Stimulated activated CD8-positive, alpha-beta memory T cell treated with anti-CD3 and anti-CD28 coated beads, Interleukin-2, amount 100 ng/mL, for 1 hour (primary cell): ENCODE measurements at places on chromosomes 5 and 9.

DNA sequence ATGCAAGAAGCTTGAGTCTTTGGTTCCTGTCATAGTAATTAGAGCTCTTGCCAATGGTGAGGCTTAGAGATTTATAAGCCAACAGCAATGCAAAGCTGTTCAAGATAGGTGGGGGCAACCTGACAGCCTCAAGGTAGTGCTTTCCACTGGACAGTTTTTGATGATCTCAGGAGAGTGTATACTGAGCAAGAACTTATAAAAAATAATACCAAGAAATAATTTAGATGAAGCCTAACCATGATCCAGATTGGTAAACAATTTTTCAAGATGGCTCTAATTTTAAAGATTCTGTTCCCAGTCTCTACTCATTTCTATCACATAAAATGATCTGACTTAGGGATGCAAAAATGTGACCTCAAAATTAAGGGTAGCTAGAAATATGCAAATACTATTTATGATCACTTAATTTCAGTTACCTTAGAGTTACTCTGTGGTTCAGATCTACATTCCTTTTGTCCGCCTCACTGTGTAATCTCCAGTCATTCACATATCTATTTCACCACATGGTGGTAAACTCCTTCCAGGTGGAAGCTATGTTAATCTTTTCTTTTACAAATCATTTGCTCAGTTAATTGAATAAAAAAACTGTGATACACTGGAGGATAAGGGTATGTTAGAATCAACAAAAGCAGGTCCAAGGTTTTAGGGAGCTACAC, 1228.0 kb upstream of the C9orf72 start:
- no peak for DNase-seq

DNA sequence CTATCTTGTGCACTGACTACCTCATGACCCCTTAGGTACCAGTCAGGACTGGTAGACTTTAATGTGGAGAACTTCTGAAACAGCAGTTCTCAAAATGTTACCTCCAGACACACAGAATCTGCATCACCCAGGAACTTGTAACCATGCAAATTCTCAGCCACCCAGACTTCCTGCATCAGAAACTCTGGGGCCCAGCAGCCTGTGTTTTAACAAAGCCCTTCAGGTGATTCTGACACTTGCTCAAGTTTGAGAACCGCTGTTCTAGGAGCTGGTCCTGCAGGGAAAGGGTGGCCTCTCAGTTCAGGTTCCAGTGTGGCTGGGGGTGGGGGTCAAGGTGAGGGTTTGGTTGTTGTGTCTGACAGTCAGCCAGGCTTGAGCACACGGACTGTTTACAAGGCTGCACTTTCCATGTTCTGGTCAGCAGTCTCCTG, 28.4 kb downstream of the ZFP62 start:
- DNase-seq = no peak

- no peak for DNase-seq
Measured at GRCh38 chr5:96904054-96904931, 28.0 kb downstream of the ERAP2 start.

GRCh38 chr5:154406826-154407225, 39.0 kb upstream of the SAP30L start:
- DNase-seq = no peak

DNA sequence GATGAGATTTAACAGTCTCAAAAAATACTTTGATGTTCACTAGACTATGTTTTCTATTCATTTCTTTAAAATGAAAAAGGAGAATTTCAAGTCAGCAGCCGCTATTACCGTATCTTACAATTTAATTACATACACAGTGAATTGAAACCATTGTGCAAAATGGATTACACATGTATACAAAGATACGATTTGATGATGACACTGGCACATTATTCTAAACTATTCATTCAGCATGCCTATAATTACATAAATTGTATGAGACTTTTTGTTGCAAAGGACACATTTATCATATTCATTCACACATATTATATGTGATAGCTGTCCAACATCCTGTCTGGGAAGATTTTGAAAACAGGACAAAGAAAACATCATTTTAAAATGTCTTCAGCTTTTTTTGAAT, 118.3 kb upstream of the VCAN start:
- no peak for DNase-seq

DNA sequence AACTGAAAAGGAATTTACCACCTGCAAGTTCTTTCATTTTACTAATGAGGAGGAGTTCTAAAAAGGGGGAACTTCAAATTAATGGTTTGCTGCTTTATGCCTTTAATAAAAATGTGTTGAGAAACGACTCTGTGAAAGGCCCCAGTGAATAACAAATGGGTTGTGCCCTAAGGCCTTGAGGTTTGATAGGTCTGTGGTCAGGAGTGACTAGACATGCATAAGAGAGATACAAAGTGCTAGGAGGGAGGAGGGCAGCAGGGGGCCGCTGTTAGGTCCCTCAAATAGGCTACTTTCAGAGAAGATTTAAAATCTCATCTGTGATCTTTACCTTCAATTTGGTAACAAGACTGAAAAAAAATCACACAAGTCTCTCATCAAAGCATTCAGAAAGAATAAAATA, 58.3 kb downstream of the FAM81B start:
- no peak for DNase-seq

GRCh38 chr5:92544596-92544995, 1036.4 kb downstream of the NR2F1-AS1 start:
- DNase-seq = no peak

DNA sequence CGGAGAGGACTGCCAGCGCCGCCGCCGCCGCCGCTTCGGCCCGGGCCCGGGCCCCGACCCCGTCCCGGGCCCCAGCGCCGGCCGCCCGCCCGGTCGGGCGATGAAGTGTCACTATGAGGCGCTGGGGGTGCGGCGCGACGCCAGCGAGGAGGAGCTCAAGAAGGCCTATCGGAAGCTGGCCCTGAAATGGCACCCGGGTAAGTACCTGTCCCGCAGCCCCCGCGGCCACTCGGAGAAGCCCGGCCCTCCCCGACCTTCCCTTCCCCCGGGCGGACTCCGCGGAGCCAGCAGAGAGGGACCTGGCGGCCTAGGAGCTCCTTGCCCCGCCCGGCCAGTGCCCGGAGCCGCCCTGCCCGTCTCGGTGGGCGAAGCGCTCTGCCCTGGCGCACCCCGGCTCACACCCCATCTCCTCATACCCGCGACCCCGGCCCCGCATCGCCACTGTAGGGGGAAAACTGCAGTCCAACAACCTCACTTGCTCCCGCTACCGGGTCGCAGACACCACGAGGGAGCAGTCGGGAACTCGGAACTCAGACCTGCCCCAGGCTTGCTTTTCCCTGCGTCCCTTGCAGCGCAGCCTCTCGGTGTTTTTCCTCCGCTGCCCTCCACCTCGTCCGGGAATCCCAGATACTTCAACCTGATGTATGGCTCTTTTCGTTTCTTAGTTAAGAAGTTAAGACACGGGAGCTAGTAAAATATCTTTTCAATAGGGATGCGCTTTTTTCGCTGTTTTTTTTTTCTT, 532 bp downstream of the DNAJC21 start:
- peak; percentile 53 for DNase-seq

DNA sequence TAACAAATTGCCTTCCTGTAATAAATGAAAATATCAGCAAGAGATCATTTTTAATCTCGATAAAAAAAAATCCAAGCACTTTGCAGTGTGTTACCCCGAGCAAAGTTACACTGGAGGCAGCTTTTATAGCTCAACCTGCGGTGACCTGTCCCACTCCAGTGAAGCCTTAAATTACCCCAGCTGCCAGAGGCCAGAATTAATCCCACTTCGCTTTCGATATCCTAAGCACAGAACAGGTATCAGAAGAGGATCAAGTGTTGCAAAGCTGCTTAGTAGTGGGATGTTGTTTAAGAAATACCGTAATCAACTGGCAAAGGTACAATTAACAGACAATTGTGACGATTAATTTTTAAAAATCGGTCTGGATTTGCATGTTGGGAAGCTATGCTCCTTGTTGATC, 314.0 kb downstream of the AGTPBP1 start:
- no peak for DNase-seq

GRCh38 chr5:90142541-90142940, 267.0 kb downstream of the CETN3 start:
- DNase-seq = no peak

DNA sequence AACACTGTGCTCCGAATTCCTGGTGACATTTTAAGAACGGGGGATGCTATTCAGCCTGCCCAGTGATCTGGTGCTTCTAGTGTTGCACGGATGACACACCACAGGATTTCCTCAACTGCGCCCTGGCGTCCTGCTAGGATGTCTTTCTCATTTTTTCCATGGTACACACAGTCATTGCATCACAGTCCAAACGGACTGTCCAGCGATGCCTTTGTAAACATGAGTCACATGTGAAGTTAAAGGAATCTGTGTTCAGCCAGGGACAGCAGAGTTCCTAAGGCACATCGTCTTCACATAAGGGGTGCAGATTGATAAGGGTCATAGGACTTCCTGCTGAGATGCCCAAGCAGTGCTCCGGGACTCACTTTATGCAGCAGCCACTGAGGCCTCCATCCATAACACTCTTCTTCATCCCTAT, 9.3 kb upstream of the PTPN3 start:
- DNase-seq = no peak

DNA sequence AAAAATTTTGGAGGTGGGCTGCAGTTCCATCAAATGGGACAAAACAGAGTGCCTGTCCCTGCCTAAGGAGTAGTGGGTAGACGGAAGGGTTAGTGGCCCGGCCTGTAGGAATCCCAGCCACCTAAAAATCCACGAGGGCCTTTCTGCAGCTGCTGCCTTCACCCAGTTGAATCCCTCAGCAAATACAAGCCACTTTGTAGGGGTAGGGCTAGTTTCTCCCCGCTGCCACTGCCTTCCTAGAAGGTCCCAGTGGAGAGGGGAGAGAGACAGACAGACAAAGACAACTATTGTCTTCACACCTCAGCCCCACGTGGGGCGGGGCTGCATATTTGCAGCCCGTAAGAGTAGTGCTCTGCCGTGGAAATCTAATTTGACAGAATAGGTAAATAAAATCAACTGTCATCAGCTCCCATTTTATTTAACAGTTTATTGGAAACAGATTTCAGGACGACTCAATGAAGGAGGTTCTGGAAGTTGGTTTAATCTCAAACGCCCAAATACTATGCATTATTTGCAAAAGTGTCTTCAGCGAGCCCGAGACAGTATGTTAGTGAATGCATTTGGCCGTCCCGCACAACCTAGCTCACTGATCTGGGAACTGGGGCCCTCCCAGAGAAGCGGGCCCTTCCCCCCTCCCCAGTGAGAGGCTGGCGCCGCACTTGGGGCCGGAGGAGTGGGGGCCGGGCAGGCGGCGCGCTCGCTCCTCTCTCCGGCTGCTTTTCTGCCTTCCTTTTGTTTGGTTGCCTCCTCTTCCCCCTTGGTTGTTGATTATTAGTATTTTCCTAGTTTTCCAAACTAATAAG, 67.6 kb upstream of the TBCA start:
- no peak for DNase-seq

GRCh38 chr9:86405926-86406325, 51.7 kb upstream of the TUT7 start:
- no peak for DNase-seq

- no peak for DNase-seq
Measured at GRCh38 chr9:135080286-135081263, 6.9 kb upstream of the OLFM1 start.

GRCh38 chr5:55551358-55551757, 16.6 kb upstream of the PLPP1 start:
- no peak for DNase-seq

GRCh38 chr9:38202336-38202938, 133.4 kb upstream of the SHB start:
- no peak for DNase-seq

GRCh38 chr9:131094015-131094414, 2.3 kb upstream of the AIF1L start:
- no peak for DNase-seq

GRCh38 chr9:132531710-132532570, 50.5 kb upstream of the BARHL1 start:
- DNase-seq = no peak

DNA sequence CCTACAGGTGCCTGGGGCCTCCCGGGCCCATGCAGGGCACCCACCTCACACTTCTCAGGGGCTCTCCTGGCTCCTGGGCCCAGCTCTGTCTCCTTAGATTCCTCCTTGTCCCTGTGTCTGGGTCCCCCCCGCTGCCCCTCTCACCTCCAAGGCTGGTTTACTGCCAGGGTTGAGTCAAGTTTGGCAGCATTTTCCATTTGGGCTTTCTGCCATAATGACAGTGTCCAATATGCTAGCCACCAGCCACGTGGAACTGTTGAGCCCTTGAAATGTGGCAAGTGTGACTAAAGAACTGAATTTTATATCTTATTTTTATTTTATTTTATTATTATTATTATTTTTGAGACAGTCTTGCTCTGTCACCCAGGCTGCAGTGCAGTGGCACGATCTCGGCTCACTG, 1.9 kb downstream of the TTC16 start:
- no peak for DNase-seq

DNA sequence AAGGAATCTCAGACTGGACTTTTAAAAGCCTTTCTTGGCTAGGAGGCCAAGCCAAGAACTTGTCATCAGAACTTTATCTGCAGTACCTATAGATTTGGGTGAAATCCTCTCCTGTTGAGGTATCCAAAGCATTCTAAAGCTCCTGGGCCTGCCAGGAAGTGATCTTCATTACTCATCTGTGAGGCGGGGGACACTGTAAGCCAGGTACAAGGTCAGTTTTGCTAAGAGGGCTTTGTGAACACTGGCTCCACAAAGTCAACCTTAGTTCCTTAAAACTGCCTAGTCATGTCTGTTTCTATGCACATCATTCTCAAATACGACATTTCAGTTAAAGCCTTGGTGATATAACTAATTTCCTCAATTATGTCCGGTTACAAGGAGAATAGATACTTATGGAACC, 236.7 kb downstream of the PIK3R1 start:
- DNase-seq = no peak
